ENCODE measurements at places on chromosomes 1 and 21.

DNA sequence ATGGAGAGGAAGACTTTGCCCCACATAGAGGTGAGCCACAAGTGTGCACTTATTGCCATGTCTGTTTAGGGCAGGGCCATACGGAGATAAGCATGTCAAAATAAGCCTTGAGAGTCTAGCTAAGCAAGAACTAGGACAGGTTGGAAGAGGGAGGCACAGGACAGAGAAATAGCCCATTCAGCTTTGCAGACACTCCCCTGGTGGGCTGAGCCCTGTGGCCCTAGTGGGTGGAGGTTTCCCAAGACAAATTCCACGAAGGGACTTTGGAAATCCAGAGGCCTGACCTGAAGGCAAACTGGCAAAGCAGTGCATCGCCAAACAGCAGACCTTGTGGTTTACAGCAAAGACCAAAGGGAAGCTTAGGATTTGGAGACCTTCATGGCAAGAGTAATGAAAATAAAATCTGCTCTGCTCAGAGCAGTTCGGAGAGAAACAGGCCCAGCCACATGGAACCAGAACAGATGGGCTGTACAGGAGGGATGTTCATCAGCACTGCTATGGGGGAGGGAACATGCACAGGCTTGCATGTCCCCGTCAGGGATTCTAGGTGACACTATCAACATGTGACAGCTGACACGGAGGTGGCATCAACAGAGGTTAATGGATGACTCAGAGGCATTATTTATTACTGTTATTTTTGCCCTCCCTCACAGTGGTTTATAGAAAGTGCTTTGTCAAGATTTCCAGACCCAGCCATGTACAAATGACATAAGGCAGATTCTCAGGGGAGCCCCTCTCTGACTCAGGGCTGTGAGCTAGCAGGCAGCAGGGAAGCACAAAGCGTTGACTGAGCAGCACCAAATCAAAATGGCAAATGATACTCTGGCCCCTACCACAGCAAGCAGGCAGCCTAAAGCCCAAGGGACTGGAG is 90.1 kb upstream of the IRF2BP2 start:
- peak; percentile 85 for DNase-seq

DNA sequence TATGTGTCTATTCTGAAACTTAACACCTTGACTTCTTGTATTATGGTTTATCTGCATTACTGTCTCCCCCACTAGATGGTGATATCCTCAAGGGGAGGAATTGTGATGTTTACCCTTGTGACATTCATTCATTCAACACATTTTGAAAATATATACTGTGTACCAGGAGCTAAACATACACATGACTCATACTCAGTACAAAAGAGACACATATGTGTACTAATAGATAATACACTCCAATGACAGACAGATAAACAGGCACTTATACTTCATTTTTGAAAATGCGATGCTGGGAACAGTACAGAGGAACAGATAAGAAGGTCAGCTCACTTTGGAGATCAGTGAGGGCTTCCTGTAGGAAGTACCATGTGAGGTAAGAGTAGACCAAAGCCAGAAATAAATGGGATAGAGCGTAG is 8.9 kb upstream of the RAB3GAP2 start:
- DNase-seq: no peak

DNA sequence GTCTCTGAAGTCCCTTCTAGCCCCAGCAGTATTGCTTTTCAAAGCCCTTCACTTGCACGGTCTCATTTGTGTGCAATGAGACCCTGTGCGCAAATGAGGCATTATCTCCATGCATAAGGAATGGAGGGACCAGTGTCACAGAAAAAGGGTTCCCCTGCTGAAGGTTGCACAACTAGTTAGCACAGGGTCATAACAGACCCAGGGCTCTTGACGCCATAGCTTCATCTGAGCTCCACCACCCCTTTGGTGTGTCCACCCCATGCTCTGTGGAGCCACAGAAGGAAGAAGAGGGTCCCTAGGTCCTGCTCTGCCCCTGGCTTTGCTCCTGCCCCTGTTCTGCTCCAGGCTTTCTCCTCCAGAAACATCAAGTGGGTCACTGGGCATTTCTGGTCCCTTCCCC is 12.6 kb downstream of the SH2D2A start:
- DNase-seq: no peak

DNA sequence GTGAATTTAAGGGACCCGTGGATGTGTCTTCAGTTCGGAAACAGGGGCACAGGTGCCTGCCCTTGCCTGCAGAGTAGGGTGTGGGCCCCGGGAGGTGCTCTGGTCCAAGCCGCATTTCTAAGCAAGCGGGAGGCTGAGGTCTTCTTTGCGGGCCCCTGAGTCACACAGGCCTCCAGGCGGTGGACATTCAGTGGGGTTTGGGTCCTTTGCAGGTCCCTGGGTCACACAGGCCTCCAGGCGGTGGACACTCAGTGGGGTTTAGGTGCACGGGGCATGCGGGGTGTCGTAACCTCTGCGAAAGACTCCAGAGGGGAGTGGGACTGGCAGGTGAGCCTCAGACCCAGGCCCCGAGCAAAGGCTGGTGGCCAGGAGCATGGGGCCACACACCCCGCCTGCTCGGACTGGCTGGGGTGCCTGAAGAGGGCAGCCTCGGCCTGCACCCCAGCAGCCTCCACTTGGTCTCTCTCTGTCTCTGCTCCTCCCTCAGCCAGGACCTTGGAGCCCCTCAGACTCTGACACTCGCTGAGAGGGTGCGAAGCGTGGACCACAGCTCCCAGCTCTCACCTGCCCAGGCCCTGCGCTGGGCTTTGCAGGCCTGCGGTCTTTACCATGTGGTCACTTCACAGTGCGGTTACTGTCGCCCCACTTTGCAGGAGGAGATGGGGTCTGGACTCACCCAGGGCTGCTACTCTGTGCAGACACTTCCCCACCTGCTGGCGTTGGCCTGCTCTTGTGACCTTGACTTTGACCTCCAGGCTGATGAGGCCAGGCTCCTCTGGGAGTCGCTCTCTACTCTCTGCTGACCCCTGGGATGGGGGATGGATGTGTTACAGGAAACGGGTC is 6.0 kb upstream of the AGPAT3 start:
- no peak for DNase-seq

DNA sequence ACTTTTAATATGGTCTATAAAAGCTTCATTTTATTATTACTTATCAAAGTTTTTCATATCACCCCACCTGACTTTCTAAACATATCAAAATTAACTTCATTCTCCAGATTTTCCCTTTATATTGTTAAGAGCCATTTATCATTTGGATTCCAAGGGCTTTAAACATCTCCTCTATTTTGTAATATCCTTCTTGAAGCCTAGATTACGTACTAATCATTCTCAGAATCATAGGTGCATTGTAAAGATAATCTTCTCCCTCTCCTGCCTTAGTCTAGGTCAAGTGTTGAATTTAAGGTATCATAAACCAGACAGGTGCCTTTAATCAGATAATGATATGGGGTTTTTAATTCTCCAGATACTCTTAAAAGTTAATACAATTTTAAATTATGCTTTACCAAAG is 128.3 kb downstream of the LRRC40 start:
- no peak for DNase-seq

DNA sequence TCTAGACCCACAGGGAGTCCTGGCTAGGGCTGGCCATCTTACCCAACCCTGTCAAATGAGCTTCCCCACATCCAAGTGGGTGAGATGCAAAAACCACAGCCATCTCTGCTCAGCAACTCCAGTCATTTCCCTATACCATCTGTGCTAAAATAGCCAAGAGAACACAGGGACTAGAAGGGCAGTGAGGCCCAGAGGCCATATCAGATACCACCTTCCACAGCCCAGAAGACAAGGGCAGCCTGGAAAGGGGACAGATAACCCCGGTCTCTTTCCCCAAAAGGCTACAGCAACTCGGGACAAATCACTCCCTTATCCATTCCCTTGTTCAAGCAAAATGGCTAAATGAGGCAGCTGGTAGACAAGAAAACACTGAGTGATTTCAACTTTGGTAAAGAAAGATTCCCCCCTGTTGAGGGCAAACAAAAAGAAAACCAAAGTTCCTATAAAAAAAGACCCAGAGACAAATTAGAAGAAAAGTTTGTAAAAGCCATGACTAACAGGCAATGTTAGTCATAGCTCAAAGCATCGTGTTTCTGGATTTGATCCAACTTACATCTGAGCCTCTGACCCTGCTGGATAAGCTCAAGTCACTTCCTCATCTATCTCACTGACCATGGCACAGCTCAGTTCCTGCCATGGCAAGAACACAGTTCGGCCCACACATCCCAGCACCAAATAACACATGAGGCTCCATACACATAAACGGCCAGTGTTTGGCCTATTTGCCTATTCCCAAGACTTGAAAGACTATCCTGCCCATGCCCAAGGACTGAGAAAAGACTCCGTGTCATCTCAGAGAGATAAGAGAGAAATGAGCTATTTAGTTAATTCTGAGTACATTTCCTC is 3.1 kb downstream of the LAMB3 start:
- no peak for DNase-seq

DNA sequence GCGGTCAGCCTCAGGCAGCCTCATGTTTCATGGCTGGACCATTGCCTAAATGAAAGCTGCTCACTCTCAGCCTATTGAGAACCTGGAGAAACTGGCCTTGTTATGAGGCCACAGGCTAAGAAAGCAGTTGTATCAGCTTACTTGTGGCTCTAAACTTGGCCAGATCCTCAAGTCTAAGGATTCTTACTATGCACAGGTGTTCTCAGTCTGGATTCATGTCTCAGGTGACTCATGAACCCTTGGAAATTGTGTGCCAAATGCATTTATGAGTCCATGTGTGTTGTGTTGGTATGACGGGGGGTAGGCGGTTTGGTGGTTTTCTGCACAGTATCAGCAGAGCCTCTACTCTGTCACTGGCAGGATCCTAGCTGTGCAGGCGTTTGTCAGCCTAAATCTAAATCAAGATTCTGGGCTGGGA is 90.4 kb downstream of the ROR1 start:
- DNase-seq: peak; percentile 12

DNA sequence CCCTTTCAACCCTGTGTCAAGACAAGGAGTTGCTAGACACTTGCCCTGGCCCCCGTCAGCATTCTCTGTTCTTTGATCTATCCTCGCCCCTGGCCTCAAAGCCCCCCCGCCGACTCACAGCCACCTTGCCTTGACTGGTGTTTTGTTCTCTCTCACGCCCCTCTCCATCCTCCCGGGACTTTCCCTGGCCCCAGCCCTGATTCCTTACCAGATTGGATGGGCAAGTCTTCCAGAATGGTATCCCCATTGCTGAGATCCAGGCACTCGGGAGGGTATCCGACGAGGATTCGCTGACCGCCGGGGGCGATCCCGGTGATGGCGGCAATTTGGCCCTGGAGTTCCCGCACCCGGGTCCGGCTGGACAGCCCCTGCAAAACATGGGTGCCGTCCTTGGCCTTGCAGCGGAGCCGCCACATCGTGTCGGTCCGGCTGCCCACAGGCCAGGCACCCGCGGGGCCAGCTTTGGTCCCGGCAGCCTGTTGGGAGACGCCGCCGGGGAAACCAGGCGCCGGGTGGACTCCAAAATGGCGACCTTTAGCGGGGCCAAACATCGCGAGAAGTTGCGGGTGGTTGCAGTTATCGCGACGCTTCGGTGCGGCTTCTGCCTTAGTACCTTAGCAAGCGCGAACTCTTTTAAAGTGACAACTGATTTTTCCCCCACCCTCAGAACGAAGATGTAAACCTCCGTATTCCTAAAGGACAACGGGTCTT is 373 bp downstream of the YOD1 start:
- peak; percentile 94 for DNase-seq

DNA sequence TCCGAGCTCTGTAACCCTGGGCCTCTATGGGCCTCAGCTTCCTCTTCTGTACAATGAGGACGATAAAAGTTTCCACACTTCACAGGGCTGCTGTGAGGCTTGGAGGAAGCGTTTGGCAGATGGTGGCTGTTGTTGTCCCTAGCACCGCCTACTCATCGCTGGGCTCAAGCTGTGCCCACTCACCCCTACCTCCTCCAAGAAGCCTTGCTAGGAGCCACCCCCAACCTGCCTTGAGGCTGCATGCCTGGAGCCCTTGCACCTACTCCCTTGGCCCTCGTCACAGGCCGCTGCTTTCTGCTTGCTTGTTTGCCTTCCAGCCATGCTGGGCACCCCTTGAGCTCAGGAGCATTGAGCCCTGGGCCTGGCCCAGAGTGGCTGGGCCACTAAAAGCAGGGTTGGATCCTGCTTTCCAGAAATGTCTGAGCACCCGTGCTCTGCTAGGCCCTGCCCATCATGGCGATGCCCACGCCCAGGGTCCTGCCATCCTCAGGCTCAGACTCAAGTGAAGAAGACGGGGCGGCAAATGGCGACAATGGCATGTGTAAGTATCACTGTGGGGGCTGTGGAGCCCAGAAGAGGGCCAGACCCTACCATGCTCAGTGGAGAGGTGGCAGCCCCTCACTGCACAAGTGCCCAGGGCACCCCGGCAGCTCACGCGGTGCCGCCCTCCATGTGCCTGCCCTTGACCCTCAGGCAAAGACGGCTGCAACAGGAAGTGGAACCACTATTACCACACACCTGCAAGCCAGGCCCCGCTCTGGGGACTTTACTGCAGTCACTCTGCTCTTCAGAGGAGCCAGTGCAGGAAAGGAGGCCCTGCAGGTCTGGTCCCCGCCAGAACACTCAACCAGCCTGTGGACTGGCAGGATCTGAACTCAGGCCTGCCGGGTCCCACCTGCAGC is 9.5 kb downstream of the SH3BGRL3 start:
- no peak for DNase-seq

GRCh38 chr1:86636898-86637297 is 67.5 kb upstream of the SH3GLB1 start:
- DNase-seq: no peak

GRCh38 chr1:217881607-217882332 is 250.6 kb downstream of the SPATA17 start:
- no peak for DNase-seq

GRCh38 chr1:77220687-77221463 is 1.6 kb upstream of the PIGK start:
- no peak for DNase-seq

- no peak for DNase-seq
These were observed 45.3 kb upstream of the EPHA8 start for GRCh38 chr1:22517956-22518355.

DNA sequence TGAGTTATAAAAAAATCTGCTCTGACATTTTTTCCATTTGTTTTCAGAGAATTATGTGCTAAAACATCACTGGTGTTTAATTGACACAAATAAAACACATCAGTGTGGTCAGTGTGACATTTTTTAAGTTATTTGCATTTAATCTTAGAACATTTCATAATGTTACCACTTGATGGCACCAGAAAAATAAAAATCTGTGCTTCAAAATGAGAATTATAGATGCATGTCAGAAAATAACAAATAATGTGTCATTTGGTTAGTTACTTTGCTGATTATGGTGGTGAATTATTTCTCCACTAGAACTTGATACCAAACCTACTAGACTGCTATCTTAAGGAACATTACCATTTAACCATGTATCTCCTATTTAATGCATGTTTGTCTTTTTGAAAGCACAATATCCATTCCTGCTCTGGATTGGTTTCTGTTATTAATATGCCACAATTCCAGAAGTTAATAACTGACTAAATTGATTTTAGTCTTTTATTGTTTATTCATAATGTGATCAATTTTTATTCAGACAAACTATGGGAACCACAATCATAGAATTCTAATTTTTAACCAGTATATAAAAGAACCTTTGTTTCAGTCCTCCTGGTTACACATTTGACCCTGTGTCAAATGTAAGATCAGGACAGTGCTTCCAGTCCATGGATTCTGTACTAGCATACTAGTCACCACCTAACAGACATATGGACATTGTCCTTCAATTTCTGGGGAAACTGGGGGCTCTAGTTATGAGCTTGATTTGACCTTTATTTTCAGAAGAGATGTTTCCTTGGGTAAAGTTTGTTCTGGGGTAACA is 81.0 kb downstream of the RPS6KC1 start:
- peak; percentile 19 for DNase-seq

- DNase-seq: peak; percentile 95
These were observed at the start of the genes CFAP57 and EBNA1BP2 for GRCh38 chr1:43171876-43172526. Gene CFAP57 (plus strand): TSS chr1:43172330. CDS start chr1:43172754, 424 bp downstream. Gene EBNA1BP2 (minus strand): TSS chr1:43172290. CDS start chr1:43172118, 172 bp downstream.

Measured in cerebellar cortex (tissue), 1 donor.